ENCODE measurements at places on chromosomes 4 and X.
A peak's percentile ranks its signal among the peaks of the same experiment; 100 is the strongest.

DNA sequence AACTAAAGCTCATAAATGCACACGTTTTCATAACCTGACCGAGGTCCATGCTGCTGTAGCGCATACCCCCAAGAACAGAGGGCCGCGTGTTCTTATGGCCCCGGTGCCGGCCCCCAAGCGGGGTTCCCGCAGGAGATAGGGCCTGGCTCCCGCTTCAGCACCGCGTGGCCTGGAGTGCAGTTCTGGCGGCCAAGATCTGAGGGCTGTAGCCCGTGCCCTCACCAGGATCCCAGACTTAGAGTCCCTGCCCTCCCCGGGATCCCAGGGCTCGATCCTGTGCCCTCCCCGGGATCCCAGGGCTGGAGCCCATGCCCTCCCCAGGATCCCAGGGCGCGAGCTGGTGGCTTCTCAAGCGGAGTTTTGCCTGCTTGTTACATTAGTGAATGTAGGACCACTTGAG, 1.0 kb upstream of the GRPEL1 start:
- no peak for DNase-seq

DNA sequence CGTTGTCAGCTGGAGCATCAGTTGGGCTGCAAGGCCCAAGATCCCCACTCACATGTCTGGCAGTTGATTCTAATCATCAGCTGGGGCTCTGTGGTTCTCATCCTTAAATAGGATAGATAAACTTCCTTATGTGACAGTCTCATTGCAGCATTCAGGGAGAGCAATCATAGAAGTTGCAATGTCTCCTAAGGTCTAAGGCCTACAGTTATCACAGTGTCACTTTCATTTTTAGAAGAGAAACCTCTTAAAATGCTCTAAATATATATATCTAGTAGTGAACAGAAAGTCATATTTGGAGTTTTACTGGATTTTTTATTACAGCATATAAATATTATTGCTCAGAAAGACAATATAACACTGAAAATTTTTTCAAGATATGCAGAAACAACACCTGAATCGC, 226.0 kb upstream of the PPP1R2C start:
- DNase-seq: no peak

DNA sequence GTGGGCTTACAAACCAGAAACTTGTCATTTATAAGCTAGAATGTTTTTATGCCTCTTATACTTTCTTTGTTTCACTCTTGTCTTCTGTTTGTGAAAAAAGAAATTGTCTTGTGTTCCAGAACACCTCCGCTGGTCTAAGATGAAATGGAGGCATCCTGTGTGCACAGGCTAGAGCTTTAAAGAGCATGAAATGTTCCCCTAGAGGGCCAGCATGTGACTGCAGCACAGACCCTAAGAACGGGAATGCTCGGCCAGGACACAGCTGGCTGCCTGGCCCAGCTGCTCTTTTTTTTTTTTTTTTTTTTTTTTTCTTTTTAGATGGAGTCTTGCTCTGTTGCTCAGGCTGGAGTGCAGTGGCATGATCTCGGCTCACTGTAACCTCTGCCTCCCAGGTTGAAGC, 33.6 kb downstream of the SETD7 start:
- no peak for DNase-seq

GRCh38 chr4:174157106-174157607, 126.3 kb downstream of the FBXO8 start:
- no peak for DNase-seq

GRCh38 chr4:169658975-169659715, 38.8 kb downstream of the CLCN3 start:
- no peak for DNase-seq

DNA sequence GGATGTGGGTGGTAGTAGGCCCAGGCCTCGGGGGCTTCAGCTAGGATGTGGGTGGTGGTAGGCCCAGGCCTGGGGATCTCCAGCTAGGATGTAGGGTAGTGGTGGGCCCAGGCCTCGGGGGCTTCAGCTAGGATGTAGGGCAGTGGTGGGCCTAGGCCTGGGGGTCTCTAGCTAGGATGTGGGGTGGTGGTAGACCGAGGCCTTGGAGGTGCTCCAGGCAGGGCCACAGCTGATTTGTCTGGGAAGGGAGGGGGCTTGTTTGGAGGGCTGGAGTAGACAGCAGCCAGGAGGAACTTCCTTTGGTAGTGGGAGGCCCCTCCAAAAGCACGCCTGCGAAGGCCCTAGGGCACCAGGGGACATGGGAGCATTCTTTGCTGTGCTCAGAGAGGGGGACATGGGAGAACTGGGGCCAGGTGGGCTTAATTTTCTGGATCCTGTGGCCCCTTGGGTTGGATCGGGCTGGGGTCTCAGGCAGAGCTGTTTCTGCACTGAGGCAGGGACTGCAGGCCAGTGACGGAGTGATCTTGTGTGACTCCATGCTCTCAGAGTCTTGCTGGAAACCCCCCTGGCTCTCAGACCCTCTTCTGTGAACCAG, 3.3 kb upstream of the SPON2 start:
- no peak for DNase-seq

- DNase-seq: no peak
These were observed 85.5 kb downstream of the SNCA start for GRCh38 chr4:89751416-89751815.

DNA sequence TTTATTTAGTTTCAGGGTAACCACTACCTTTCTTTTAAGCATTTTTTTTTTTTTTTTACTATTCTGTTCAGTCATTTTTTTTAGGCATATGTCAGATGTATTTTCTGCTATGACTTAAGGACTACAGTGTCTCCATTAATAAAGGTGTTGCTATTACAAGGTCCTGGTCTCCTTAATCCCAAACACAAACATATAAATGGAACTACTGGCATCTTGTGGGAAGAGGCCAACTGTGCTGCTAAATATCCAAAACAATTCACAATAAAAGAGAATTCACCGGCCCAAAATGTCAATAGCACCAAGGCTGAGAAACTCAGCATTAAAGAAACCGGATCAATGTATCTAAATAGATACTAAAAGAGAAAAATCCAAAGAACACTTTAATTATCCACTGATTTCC, 26.4 kb downstream of the LCORL start:
- no peak for DNase-seq

DNA sequence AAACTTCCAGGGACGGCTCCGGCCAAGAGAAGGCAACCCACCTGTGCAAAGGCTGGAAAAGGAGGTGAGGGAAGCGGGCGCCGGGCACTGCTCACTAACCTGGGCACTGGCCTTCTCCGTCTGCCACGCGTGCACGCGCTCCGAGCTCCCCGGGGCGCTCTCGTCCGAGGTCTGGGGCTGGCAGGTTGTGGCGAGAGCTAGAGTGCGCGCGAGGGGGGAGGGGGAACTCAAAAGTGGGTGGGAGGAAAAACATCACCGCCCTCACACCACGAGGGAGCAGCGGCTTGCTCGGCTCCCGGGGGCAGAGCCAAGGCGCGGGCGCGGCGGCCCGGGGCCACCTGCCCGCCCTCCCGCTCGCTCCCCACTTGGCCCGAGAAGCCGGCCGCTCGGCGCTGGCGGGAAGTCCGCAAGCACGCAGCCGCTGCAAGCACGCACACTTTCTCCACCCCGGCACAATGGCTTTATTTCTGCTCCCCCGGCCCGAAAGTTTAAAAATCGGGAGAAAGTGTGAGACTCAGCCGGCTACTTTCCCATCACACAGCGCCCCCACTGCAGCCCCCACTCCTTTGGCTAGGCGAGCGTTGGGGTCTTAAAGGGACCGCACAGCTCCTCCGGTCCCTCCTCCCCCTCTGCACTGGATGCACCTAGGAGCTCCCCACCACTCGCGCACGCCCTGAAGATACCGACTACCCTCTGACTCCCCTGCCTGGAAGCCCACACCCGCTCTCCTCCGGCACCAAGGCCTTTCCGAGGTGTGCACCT, at the start of gene CHRDL1:
CHRDL1 (minus strand) TSS at position 173 of the 762 bp plus-strand sequence. CDS start 3,636 bp downstream, outside the sequence.
- no peak for DNase-seq

DNA sequence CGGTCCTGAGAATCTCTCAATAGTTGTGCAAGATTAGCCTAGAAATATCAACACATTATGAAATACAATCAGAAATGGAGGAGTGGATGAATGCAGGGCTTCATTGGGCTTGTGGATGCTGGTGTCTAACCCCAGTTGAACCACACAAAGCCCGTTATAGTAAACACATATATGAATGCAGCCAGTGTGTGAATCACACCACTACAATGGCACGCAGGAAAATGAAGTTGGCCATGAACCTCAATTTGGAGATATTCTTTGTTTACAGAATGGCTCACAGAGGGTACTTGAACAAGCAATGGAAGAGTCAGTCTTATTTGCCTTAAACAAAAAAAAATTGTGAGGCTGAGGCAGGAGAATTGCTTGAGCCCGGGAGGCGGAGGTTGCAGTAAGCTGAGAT, 57.8 kb downstream of the SOD3 start:
- no peak for DNase-seq

DNA sequence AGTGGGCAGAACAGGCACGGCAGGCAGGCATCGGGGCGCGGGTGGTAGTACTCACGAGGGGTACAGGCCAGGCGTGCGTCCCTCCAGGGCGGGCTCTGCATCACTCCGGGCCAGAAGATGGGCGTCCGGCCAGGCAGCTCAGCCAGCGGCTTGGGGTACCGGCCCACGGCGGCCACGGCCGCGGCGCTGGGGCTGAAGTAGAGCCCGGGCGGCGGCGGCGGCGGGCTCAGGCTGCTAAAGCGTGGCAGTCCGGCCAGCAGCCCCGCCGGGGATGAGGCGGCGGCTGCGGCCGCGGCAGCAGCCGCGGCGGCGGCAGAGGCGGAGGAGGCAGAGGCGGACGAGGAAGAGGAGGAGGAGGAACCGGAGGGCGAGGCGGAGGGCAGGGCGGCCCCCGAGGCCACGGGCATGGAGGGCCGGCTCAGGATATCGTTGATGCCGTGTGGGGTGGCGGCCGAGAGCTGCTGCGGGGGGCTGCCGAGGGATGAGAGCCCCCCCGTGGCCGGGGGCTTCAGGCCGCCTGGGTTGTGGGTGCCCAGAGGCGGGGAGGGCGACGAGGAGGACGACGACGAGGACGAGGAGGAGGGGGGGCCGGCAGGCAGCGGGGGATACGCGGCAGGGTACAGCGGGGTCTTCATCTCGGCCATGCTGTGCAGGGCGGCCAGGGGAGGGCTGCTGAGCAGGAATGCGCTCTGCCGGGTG, 1.4 kb downstream of the NKX6-1 start:
- DNase-seq: no peak

DNA sequence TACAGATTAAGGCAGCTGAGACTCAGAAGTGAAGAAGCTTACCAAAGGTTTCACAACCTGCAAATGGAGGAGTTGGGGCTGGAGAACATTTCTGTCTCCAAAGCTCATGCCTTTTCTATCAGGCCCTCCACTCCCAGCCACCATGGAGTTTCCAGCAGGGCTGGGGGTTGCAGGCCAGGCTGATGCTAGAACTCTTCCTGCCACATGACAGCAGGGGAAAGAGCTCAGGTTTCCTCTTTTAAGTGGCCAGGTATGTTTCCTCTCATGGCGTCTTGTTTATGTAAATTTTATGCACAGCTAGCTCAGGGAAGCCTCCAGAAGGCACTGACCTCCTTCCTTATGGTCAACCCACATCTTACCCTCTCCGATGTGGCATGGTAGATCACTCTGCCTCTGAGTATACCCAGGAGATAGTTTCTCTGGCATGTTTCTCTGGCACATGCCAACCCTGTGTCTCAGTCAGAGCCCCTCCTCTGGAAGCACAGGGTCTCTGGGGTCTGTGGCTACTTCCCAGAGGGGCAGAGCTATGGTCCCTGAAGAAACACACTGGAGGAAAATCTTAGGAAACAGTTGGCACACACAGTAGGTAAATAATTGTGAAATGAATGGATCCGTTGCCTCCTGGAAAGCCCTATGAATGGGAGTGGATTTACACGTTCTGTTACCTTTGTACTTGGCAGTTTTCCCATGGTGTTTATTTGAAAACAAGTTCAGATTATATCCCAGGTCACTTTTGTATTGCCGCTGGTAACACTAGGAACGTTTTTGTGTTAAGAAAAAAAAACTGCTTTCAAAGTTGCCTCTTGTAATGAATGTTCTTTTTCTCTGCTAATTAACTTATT, 28.9 kb downstream of the PDK3 start:
- no peak for DNase-seq

GRCh38 chr4:20044502-20044911, 207.2 kb upstream of the SLIT2 start:
- no peak for DNase-seq

DNA sequence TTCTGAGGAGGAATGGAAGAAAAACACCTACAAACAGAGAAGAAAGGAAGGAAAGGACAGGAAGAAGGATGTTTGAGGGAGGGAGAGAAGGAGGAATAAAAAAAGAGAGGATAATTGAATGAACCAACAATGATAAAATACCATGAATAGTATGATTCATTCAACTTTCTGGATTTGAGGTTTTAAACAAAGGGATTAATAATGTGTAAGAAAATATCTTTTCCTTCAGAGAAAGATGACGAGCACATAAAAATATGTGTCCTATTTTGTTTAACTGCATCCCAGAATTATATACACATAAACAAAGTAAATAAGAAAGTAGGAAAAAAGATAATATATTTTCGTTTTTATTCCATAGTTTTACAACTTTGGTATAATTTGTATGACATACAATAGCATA, 1380.4 kb downstream of the STIM2 start:
- no peak for DNase-seq

DNA sequence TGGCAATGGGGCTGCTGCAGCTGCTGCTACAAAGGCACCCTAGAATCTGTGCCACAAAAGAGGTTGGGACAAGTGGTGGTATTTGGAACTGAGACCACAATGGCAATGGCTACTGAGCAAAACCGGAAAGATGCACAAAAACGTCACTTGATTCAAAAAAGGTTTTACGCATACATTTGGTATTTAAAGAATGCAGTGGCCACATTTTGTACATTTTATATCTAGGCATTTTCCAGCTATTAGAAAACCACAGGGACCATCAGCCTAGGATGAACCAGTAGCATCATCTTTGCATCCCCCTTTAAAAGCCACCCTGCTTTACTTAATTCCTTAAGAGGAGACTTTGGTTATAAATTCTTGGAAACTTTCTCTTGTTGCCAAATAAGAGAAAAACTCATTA, 104.8 kb upstream of the CXCL13 start:
- DNase-seq: no peak

GRCh38 chr4:20273793-20274192, 22.1 kb downstream of the SLIT2 start:
- no peak for DNase-seq

- DNase-seq: no peak
These were observed 53.8 kb upstream of the BMP2K start for GRCh38 chr4:78722320-78722719.

GRCh38 chr4:89298155-89298554, 9.4 kb downstream of the GPRIN3 start:
- peak; percentile 14 for DNase-seq

DNA sequence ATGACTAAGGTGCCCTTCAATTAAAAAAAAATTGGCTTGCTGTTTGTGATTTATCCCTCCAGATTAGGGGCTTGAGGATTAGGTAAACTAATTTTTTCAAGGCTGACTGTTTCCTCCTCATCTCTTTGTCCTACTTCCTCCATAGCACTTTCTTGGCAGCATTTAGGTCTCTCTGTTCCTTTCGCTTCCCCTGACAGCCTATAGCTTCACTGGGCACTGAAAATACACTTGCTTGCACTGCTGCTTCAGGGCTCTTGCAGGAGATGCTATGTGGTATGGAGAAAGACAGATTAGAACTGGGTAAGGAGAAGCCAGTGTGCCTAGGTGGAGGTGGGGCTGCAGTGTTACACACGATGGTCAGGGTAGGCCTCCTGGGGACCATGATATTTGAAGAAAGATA, 112.3 kb upstream of the SFRP2 start:
- no peak for DNase-seq

- no peak for DNase-seq
These were observed 28.7 kb downstream of the SEC24B start for GRCh38 chr4:109462297-109462696.

GRCh38 chrX:129875669-129876068, 30.3 kb upstream of the UTP14A start:
- DNase-seq: peak; percentile 6

Measured in Jurkat, Clone E6-1 (cell line).